H1 (cell line): ENCODE measurements at places on chromosomes 5 and 9.

DNA sequence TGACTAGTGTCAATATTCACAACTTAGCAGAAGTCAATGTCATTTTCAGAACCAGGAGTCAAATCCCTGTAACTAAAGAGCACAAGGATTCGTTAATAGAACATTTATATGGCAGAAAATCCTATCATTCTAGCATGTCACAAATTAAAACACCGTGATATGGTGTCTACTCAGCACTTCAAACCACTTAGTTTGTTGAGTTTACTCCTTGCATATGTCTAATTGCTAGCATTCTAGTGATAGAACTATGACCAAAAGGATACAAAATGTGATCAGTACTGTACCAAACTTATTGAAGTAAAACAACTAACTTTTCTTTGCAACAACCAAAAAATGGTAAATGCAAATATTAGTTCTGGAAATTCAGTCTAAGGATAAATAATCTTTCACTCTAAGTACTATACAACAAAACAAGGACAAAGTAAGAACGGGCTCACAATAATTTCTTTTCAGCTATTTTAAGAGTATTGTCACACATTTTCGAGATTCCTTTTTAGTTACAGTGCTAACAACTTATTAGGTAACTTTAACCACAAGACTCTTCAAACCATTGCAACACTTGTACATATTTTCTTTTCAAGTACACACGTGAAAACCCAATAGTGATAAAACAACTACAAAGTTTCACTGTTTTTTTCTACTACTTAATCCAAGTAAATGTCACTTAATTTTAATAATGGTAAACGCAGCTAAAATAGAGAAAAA lies 845.2 kb upstream of the CDH10 start:
- no peak for DNase-seq

GRCh38 chr5:78808380-78808779 lies 159.8 kb upstream of the LHFPL2 start:
- DNase-seq, result no peak

DNA sequence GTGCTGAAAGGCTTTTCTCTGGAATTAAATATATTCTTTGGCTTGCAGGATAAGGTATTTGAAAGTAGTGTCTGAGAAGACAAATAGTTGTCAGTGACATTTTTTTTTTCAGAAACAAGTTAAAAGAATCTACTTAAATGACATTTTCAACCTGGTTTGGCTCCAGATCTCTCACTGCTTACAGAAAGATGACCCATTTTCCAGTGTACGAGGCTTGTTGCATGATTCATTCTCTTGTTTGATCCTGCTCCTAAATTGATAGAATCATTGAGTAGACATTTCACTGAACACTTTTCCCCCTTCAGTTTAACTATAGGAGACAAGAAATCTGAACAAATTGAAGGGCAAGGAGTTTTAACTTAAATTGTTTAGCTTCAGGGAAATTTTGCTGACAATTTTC lies 546.1 kb downstream of the ZNF608 start:
- DNase-seq, result no peak

- no peak for DNase-seq
These were observed 518.3 kb downstream of the PRR16 start for GRCh38 chr5:120982351-120982750.

DNA sequence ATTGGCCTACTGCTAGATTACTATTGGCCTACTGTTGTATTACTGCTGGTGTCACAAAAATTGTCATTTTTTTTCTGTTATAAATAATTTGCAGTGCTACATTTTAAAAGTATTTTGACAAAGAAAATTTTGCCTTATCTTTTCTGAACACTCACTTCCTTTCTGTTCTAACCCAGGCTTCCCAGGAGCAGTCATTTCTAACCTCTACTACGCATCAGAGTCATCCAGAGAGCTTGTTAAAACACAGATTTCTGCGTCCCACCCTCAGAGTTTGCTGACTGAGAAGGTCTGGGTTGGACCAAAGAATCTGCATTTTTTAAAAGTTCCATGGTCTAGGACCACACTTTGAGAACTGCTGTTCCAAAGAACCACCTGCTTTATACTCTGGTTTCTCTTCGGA lies 306.1 kb downstream of the GLIS3 start:
- DNase-seq, result no peak

DNA sequence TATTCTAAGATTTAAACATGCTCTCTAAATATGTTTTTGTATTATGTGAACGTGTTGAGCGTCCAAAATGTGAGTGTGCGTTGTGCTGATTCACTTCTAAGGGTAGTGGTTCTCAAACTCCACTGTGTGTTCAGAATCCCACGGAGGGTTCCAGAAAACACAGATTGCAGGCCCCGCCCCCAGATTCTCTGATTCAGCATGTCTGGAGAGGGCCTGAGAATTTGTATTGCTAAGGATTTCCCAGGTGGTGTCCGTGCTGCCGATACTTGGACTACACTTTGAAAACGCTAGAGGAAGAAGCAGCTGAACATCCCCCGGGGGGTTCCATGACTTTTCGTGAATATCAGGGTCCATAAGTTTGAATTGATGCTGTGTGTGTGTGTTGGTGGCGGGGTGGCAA lies 1043.2 kb upstream of the WWC1 start:
- DNase-seq, result no peak

GRCh38 chr5:103207011-103207410 lies 51.6 kb upstream of the MACIR start:
- DNase-seq, result no peak
